ENCODE measurements at places on chromosomes 1 and 21.

DNA sequence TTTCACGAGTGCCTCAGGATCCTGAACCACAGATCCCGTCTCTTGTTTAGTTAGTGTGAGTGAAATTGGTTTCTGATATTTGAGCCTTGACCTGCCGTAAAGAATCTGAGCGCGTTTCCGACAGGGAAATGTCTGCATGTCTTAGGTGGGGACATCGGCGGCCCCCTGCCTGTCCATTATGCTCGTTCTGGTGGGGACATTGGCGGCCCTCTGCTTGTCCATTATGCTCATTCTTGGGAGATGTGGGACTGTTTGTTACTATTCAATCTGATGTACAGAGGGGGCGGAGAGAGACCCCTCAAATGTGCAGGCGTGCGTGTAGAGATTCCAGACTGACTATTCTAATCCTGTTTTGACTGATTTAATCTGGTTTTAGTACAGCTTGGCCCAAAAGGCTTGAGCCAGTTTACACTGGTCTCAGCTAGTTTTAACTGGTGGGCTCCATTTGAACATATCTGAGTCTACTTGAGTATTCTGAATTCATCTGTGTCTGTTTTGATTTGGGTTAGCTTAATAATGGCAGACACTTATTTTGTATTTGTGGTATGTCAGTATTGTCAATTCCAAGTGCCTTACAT, 6.6 kb upstream of the TINAGL1 start:
- H3K27ac ChIP-seq = no peak overlapping the region
- no peak overlapping the region for H3K4me3 ChIP-seq
- DNase-seq = no peak
- peaks cover 2% of the 10 kb centered on the region for H3K4me1 ChIP-seq
- no peaks in the 10 kb centered on the region for H3K27me3 ChIP-seq
- no peaks in the 10 kb centered on the region for H3K36me3 ChIP-seq

GRCh38 chr21:37297364-37297763, 30.2 kb upstream of the VPS26C start:
- H3K4me1 ChIP-seq = no peaks in the 10 kb centered on the region
- no peaks in the 10 kb centered on the region for H3K27me3 ChIP-seq
- H3K27ac ChIP-seq = no peak overlapping the region
- no peak overlapping the region for H3K4me3 ChIP-seq
- H3K36me3 ChIP-seq = no peaks in the 10 kb centered on the region
- DNase-seq = no peak

GRCh38 chr21:45894450-45894825, 87.1 kb upstream of the COL6A1 start:
- no peak for DNase-seq
- H3K36me3 ChIP-seq = no peaks in the 10 kb centered on the region
- no peaks in the 10 kb centered on the region for H3K27me3 ChIP-seq

DNA sequence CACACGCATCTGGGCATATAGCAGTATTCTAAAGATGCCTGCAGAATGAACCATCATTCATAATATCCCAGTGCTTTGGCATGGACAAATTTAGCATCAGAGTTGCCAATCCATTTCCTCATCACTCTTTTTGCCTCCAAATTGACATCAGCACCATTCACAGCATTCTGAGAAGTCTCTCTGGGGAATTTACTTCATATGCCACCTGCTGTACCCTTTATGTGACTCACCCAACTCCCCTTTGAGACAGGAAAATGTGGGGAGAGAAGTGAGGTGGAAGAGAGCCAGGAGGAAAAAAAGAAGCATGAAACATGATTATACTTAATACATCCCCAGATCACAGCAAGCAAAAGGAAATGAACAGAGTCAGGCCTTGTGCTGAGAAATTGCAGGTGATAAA, 37.4 kb downstream of the RAB3B start:
- H3K4me3 ChIP-seq = no peak overlapping the region
- H3K36me3 ChIP-seq = no peaks in the 10 kb centered on the region
- no peaks in the 10 kb centered on the region for H3K27me3 ChIP-seq
- no peak for DNase-seq
- H3K4me1 ChIP-seq = peaks cover 11% of the 10 kb centered on the region

GRCh38 chr1:184892116-184892515, 82.2 kb downstream of the NIBAN1 start:
- no peak for DNase-seq
- no peaks in the 10 kb centered on the region for H3K27me3 ChIP-seq
- no peaks in the 10 kb centered on the region for H3K36me3 ChIP-seq
- no peak overlapping the region for H3K4me3 ChIP-seq

- H3K27me3 ChIP-seq = no peaks in the 10 kb centered on the region
- H3K4me3 ChIP-seq = no peak overlapping the region
- peaks cover 7% of the 10 kb centered on the region for H3K4me1 ChIP-seq
- DNase-seq = no peak
- no peak overlapping the region for H3K27ac ChIP-seq
Observed at GRCh38 chr1:112386731-112387346, 9.2 kb upstream of the CTTNBP2NL start.

DNA sequence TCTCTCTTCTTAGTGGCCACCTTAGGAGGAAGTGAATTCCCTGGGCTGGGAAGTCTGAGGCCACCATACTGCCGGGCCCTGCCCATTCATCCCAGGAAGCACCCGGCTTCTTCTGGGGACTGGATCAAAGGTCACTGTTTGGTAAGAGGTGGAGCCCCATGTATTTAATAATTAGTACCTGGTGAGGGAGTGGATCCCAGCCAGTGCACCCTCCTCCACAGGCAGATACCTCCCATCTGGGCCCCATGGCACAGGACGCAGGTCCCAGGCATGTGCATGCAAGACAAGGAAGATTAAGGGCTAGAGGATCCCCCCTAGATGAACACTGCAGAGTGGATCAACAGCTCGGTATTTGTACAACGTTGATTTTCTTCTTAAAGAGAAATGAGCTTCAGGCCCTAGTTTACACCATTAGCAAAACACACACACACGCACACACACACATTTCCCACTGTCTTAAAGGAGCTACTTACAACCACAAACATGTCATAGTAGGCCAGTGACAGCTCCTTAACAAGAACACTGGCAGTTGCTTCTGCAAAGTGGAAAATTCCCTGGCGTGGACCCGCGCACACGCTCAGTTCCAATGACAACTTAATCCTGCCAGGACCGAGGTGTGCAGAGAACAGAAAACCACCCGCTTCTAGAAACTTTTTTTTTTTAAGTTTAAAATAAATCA, 90.7 kb downstream of the MRPL37 start:
- DNase-seq = no peak
- H3K27ac ChIP-seq = no peak overlapping the region
- peaks cover 27% of the 10 kb centered on the region for H3K4me1 ChIP-seq
- H3K36me3 ChIP-seq = no peaks in the 10 kb centered on the region
- no peak overlapping the region for H3K4me3 ChIP-seq

- H3K36me3 ChIP-seq = no peaks in the 10 kb centered on the region
- H3K27ac ChIP-seq = no peak overlapping the region
- no peak overlapping the region for H3K4me3 ChIP-seq
- DNase-seq = no peak
- H3K4me1 ChIP-seq = no peaks in the 10 kb centered on the region
Observed at GRCh38 chr1:59695252-59695651, 119.5 kb upstream of the HOOK1 start.

DNA sequence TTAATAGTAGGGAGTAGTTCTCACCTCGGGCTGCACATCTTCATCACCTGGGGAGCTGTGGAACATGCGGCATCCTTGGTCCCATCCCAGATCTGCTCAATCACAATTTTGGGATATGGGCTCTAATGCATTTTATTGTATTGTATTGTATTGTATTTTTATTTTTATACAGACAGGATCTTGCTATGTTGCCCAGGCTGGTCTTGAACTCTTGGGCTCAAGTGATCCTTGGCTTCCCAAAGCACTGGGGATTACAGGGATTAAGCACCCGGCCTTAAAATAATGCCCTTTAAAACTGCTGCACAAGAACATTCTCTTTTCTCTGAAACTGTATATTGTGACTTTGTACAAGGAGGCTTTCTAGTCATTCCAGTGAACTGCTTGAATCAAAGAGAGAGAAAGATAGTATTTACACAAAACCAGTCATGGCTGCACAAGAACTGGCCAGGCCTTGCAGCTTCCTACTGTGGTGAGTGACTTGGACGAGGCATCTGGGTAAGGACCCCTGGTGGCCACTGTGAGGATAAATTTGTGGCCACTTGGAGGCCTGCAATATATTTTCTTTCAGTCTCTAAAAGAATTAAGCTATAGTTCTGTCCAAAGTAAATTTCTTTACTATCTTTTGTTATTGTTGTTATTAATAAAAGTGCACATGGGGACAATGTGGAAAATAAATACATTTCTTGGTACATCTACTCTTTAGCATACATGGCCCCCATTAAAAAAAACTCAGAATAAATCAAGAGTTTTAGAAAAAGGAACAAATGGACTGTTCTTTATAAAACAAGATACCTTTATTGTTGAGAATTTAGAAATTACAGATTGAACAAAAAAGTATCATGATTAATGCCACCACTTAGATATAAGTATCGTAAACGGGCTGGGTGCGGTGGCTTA, 48.0 kb downstream of the TBCE start:
- no peaks in the 10 kb centered on the region for H3K36me3 ChIP-seq
- H3K27ac ChIP-seq = no peak overlapping the region
- H3K4me3 ChIP-seq = no peak overlapping the region
- no peaks in the 10 kb centered on the region for H3K27me3 ChIP-seq
- DNase-seq = peak; percentile 86

- no peak overlapping the region for H3K27ac ChIP-seq
- peak; percentile 74 for DNase-seq
- peaks cover 18% of the 10 kb centered on the region for H3K4me1 ChIP-seq
- no peaks in the 10 kb centered on the region for H3K36me3 ChIP-seq
Observed at GRCh38 chr1:237043846-237044636, 2.1 kb downstream of the RYR2 start.

DNA sequence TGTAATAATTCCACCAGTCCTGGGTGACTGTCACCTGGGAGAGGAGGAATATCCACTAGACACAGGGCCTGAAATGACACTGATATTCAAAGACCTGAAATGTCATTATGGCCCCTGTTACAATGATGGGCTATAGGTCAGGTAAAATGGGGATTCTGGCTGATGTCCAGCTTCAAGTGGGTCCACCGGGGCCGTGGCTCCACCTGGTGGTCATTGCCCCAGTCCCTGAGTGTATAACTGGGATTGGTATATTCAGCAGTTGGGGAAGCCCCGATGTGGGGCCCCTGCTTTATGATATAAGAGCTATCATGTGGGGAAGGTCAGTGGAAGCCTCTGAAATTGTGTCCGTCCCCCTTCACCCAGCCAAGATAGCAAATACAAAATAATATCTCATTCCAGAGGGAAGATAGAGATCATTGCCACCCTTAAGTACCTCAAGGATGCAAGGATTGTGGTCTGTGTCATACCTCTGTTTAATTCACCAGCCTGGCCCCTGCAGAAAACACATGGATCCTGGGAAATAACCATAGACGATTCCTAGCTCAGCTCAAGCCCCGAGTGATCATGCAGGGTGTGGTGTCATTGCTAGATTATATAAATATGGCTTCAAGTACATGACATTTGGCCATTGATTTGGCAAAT, 19.4 kb downstream of the PLEKHO1 start:
- no peaks in the 10 kb centered on the region for H3K36me3 ChIP-seq
- H3K27me3 ChIP-seq = no peaks in the 10 kb centered on the region
- peak; percentile 66 for DNase-seq
- no peaks in the 10 kb centered on the region for H3K4me1 ChIP-seq
- no peak overlapping the region for H3K4me3 ChIP-seq

DNA sequence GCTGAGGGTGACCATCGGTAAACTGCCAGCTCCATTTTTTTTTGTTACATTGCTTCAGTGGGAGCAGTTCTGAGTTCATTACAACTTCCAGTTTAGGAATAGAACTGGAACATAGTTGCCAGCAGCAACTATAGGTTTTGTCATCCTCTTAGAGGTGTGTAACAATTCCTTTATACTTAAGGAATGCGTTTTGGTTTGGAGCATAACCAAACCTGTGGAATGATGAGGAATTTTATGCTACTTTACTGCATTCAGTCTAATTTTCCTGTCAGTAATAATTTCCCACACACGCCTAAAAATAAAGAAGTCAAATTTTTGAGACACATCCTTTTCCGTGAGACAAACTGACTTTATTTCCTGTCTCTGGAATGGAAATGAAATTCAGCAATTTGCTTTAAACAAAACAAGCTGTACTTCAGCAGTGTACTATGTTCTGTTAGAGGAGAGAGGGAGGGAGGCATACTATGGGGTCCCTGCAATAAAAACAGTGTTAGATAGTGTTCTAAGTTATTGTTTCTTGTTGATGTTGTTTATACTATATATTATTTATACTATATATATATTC, 4.8 kb upstream of the AMPD1 start:
- no peak overlapping the region for H3K4me3 ChIP-seq
- no peaks in the 10 kb centered on the region for H3K36me3 ChIP-seq
- H3K27ac ChIP-seq = no peak overlapping the region
- peaks cover 2% of the 10 kb centered on the region for H3K4me1 ChIP-seq
- no peaks in the 10 kb centered on the region for H3K27me3 ChIP-seq

- H3K36me3 ChIP-seq = peaks cover 6% of the 10 kb centered on the region
- no peak for DNase-seq
- H3K4me1 ChIP-seq = no peaks in the 10 kb centered on the region
- H3K27me3 ChIP-seq = no peaks in the 10 kb centered on the region
- no peak overlapping the region for H3K27ac ChIP-seq
- H3K4me3 ChIP-seq = no peak overlapping the region
Observed at GRCh38 chr1:8496473-8496872, 178.6 kb downstream of the SLC45A1 start.

DNA sequence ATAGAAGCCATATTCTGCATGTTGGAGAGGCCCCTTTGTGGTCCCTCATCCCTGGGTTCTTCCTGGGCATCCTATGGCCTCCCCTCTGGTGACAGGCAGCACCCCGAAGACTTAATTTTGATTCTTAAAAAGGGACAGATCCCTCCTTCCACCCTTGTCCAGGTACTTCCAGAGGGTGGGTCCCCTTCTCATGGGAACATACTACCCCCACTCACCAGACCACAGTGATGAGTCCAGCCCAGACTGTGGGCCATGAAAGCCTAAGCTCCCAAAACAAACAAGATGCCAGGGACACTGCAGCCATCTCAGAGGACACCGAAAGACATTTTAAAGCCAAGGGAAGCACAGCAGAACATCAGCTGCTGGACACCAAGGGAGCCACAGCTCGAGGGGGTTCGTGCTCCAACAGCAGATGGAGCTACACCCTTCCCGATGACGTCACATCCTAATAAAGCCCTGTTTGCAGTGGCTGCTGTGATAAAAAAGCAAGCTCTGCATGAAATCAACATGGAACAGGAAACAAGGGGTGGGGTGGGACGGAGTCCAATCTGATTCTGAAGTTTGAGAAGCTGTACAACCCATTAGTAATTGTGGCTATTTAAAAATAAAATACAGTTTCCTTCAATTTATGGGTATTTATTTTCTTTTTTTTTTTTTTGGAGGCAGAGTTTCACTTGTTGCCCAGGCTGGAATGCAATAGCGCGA, 32.4 kb downstream of the GNB1 start:
- DNase-seq = peak; percentile 87
- no peak overlapping the region for H3K4me3 ChIP-seq
- H3K4me1 ChIP-seq = peaks cover 2% of the 10 kb centered on the region
- H3K36me3 ChIP-seq = peaks cover 2% of the 10 kb centered on the region
